Activated CD4-positive, CD25-positive, alpha-beta regulatory T cell (primary cell): ENCODE measurements at places on chromosomes 5 and 9.

- DNase-seq: no peak
Measured at GRCh38 chr9:86098824-86099700, at the start of gene GOLM1. Gene GOLM1, minus strand, starts transcription at chr9:86099558. Its CDS starts 20,238 bp downstream, at chr9:86079320.

DNA sequence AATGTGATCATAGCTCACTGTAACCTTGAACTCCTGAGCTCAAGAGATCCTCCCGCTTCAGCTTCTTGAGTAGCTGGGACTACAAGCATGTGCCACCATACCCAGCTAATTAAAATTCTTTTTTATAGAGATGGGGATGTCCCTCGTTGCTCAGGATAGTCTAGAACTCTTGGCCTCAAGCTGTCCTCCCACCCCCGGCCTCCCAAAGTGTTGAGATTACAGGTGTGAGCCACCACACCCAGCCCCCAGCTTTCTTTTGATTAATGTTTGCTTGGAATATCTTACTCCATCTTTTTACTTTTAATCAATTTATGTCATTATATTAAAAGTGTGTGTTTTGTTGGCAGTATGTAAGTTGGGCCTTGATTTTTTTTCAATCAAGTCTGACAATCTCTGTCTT lies 59.4 kb upstream of the EXOC3 start:
- no peak for DNase-seq

DNA sequence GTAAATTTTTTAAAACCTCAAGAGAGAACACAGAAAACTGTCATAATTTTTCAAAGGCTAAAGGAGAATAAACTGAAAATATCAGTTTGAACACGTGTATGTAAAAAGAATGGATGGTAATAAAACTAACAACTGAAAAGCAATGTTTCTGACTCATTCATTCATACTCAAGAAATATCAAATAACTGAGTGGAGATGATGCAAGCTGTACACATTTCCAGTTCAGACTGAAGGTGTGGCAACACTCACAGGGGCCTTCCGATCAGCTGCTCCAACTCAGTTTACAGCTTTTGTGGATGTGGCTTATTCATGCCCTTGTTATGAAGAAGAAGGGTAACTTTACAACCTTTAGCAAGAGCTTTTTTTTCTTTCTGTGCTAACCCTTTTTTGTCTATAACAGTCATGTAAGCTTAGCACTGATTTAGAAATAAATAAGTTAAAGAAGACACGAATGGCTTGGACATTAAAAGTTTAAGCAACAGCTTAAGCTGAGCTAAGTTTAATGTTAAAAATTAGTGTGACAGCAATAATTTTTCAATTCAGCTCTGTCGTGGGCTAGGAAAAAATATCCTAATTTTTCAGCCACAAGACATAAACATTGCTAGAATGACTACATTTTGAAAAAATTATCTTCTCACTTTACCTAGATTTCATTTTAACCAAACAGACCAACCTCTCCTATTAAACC lies 453.5 kb downstream of the RAB3C start:
- no peak for DNase-seq

- DNase-seq: no peak
Measured at GRCh38 chr9:36793277-36793676, 220.6 kb downstream of the MELK start.

- peak; percentile 33 for DNase-seq
Measured at GRCh38 chr5:71601222-71602026, 14.3 kb downstream of the MCCC2 start.

GRCh38 chr5:147939431-147940114 lies 33.2 kb upstream of the C5orf46 start:
- no peak for DNase-seq

DNA sequence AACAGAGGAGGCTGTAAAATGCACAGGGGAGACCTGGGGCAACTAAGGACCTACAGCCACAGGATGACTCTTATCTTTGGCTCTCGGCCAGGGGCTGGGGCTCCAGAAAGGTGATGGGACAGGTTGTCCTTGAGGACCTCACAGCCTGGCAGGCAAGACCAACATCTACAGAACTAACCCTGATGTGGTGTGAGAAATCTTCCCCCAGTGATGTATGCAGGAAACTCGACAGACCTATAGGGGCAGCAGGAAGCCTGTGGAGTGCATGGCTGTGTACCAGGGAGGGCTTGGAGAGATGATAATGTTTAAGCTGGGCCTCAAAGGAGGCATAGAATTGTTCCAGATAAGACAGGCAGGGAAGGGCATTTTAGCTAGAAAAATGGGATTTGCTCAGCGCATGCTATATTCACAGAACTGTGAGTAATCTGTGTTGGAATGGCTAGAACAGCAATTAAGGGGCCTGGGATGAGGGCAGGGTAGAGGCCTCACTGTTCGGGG lies 68.5 kb upstream of the SLC25A51 start:
- no peak for DNase-seq

- no peak for DNase-seq
Measured at GRCh38 chr5:150599917-150600511, 40.4 kb upstream of the SYNPO start.

DNA sequence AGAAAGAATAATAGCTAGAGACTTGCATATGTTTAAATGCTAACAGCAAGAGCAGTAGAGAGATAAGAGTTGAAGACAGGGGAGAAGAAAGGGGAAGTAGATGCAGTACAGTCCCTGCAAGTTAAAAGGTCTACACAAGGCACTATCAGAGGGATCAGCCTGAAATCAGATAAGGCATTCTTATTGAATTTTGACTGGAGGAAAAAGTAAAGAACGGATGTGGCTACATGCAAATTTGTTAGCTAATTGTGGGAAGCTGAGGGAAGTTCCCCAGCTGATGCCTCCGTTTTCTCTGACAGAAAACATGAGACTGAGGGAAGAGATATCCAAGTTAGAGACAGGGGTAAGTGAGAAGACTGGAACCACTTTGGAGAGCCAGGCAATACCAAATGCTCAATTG lies 12.9 kb upstream of the RHOBTB3 start:
- no peak for DNase-seq

GRCh38 chr9:108416324-108416723 lies 439.5 kb downstream of the ACTL7B start:
- DNase-seq: no peak

GRCh38 chr5:129359450-129359849 lies 100.6 kb upstream of the ADAMTS19 start:
- DNase-seq: no peak

DNA sequence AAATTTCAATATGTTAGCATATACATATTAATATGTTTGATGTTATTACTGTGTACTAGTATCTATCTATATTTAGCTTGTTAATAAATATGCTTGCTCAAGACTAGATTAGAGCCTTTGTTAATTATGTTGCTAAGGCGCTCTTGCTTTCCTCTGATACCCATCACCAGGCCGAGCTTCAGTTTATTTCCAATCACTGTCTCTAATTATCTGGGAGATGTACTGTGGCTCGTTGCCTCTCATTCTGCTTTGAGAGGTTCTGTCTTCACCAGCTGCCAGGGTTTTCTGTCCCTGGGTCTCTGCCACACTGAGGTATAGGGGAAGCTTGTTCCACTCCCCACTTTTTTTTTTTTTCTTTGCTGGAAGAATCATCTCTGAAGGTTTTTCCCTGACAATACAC lies 21.0 kb upstream of the TAF11L2 start:
- DNase-seq: no peak

GRCh38 chr5:156826150-156826549 lies 23.9 kb upstream of the PPP1R2B start:
- no peak for DNase-seq

DNA sequence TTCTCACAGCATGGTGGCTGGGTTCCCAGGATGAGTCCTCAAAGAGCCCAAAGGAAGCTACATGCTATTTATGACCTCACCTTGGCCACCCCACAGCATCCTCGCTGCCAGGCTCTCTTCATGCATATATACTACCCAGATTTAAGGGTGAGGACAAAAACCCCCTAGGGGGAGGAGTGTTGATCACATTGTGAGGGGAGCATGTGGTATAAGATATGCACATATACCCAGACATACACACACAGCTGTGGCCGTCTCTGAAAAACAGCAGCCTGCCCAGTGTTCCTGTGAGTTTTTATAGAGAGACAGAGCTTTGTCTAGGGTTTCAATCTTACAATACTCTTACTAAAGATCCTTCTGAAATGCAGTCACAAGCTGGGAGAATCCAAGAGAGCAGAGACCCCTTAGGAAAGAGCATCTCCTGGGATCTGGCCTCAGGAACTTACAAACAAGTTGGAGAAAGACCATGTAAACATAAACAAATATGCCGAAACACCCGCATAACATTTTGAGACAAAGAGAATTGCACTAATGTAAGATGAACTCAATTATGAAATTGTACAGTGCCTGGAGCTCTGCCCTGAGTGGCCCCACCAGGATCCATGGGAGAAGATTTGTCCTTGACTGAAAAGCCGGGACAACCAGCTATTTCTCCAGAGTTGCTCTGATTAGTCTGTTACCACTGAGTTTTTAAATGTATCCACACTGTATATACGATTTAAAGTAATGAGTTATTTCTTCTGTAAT lies 146.4 kb downstream of the GADD45G start:
- no peak for DNase-seq

DNA sequence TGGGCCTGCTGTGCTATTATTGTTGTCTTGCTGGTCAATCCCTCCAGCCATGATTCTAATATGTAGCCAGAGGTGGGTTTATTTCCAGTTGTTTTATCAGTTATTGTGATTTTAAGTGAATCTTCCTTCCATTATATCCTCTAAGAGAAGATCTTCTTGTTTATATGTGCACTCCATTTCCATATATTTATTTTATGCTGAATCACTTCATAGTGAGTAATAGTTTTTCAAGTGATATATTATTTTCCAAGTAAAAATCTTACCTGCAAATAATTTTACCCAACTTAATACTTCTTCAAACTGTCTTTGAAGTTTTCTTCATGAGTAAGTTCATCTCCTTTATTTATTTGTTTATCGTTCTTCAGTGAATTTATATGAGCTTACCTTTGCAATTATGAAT lies 13.5 kb upstream of the GPR150 start:
- DNase-seq: no peak

DNA sequence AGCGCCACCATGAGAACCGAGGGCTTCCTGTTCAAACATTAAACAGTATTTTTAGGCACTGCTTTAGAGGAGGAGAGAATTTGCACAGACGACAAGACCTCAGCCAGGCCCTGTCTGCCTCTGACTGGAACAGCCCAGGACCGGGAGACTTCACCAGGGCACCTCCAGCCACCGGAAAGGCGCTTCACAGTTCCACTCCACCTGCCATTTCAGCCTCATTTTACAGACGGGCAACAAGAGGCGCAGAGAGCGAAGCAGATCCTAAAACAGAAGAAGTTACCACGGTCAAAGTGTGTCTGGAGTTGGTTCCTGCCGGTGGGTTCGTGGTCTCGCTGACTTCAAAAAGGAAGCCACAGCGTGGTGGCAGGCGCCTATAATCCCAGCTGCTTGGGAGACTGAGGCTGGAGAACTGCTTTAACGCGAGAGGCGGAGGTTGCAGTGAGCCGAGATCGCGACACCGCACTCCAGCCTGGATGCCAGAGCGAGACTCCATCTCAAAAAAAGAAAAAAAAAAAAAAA lies 28.4 kb downstream of the COL23A1 start:
- DNase-seq: no peak

GRCh38 chr5:1557114-1557873 lies 33.5 kb upstream of the LPCAT1 start:
- DNase-seq: no peak

- no peak for DNase-seq
Measured at GRCh38 chr5:148924817-148925216, 98.4 kb downstream of the ADRB2 start.

GRCh38 chr5:111865356-111865755 lies 108.4 kb upstream of the NREP start:
- no peak for DNase-seq

DNA sequence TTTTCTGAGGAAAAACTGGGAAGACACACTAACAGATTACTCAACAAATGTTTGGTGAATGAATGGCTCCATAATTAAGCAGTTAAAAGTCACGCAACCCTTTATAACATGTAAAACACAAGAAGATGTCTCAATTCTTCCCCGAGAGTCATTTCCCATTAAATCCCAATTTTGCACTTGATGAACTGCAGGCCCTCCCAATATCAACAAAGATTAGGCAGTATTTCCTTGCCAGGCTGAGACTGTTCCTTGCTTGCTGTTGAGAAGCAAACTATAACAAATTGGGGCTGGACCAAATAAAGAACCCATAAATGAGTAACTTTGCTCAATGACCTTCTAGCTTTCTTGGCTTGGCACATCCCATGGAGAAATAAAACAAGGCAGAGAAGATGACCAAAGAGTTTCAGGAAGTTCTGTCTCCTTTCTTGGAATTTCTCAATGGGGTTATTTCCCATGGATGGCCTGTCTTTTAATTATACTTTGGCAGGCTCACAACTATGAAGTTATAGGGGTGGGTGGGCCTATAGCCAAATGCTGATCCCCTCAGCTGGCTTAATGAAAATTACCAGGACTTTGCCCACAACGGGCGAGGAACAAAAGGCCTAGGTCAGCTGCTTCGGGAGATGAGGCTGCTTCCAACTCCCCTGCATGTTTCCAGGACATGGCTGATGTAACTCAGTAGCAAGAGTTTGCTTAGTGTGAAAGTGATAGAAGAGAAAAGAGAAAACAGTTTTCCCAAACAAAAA lies 243.1 kb upstream of the RFX3 start:
- no peak for DNase-seq

- DNase-seq: no peak
Measured at GRCh38 chr5:60688980-60689379, 11.0 kb downstream of the DEPDC1B start.

GRCh38 chr5:135549413-135549812 lies 13.6 kb upstream of the NEUROG1 start:
- no peak for DNase-seq

- DNase-seq: no peak
Measured at GRCh38 chr5:87829217-87829551, 416.5 kb upstream of the CCNH start.

GRCh38 chr5:76145945-76146344 lies 62.8 kb downstream of the SV2C start:
- no peak for DNase-seq

GRCh38 chr5:91443761-91444467 lies 60.8 kb upstream of the ARRDC3 start:
- no peak for DNase-seq

DNA sequence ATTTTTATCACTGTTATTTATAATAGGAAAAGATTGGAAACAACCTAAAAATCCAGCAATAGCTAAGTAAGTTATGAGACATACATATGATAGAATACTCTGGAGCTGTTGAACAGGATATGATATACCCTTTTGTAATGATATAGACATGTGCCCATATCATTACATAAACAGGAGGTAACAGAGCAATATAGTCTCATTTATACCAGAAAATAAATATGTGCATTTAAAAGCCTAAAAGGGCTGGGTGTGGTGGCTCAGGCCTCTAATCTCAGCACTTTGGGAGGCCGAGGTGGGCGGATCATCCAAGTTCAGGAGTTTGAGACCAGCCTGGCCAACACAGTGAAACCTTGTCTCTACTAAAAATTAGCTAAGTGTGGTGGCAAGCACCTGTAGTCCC lies 2.3 kb upstream of the FABP6 start:
- DNase-seq: no peak

DNA sequence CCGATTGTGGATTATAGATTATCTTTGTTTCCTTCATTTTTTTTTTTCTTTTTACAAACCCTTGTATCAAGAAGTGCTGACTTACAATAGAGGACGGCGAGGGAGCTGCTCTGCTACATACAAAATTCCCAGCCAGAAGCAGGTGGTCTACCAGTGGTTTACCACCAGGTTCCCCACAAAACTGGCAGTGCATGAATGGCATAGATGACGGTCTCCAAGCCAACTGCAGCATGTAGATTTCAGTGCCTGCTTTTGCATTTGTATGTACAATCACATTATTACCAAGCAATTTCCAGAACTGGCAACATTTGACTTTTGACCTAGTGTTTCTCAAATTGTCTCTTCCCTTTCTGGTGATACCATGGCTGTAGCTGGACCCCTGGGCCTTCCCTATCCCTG lies 84.0 kb downstream of the ACER2 start:
- DNase-seq: no peak

GRCh38 chr9:6929441-6930215 lies 171.9 kb downstream of the KDM4C start:
- no peak for DNase-seq
